ENCODE measurements at places on chromosomes 5 and 9. TPM values are rescaled to one million over a fixed set of nuclear protein-coding genes. Genes with fewer than 3 reads are reported as not detected.

Gene IFT74
- total RNA-seq: 17.5 TPM

Gene SPINK7
- total RNA-seq: not detected

Gene CACNA1B
- total RNA-seq: 0.84 TPM

Gene PAEP
- total RNA-seq: 0.21 TPM

Gene AK1
- 44.8 TPM for total RNA-seq
